ENCODE measurements at places on chromosomes 3 and 15.

- no peak for DNase-seq
Observed at GRCh38 chr3:139281096-139281495, 62.7 kb upstream of the MRPS22 start.

DNA sequence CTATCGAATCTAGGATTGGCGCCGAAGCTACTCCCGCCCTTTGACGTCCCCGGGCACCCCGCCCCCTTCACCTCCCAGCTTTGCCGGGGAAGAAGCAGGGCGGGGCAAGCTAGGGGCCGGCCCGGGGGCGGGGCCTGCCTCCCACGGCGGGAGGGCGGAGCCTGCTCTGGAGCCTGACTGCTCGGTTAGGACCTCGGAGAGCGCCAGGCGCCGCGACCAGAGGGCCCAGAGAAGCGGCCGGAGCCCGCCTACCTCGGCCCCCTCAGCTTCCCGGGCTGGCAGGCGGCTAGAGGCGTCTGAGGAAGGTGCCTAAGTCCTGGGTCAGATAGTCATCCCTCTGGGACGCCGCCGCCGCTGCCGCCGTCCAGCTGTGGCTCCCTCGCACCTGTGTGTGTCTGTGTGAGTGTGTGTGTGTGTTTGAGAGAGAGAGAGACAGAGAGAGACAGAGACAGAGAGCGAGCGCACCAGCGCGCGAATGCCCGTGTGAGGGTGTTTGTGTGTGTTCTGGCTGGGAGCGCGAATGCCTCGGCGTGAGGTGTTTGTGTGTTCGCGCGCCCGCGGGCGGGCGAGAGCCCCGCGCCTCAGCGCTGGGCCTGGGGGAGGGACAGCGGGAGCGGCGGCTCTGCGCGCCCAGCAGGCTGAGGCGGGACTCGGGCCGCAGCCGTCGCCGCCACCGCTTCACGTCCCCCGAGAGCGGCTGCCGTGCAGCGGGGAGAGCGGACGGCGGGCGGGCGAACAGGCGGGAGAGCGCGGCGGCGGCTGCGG, at the start of gene STXBP5L:
Gene STXBP5L (plus strand): TSS at position 176 of the 765 bp plus-strand sequence. CDS start 1,374 bp downstream, outside the sequence.
- DNase-seq, result peak; percentile 81

DNA sequence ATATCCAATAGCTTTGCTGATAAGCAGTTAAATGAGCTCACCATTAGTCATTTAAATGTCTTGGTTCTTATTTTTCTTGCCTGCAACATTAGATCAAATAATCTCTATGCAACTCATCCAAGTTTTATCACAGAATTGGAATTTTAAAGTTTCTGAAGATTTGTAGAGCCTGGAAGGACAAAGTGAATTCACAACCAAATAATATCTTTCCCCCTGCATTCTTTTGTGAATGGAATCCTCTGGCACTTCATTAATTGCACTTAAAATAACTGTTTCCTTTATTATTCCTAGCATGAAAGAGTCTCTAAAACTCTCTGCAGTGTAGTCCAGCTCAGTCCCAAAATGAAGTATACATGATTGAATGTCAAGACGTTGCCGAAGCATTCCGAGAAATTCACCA, 345.6 kb upstream of the TGFBR2 start:
- no peak for DNase-seq

GRCh38 chr3:42590989-42591756, 513 bp downstream of the SS18L2 start:
- no peak for DNase-seq

DNA sequence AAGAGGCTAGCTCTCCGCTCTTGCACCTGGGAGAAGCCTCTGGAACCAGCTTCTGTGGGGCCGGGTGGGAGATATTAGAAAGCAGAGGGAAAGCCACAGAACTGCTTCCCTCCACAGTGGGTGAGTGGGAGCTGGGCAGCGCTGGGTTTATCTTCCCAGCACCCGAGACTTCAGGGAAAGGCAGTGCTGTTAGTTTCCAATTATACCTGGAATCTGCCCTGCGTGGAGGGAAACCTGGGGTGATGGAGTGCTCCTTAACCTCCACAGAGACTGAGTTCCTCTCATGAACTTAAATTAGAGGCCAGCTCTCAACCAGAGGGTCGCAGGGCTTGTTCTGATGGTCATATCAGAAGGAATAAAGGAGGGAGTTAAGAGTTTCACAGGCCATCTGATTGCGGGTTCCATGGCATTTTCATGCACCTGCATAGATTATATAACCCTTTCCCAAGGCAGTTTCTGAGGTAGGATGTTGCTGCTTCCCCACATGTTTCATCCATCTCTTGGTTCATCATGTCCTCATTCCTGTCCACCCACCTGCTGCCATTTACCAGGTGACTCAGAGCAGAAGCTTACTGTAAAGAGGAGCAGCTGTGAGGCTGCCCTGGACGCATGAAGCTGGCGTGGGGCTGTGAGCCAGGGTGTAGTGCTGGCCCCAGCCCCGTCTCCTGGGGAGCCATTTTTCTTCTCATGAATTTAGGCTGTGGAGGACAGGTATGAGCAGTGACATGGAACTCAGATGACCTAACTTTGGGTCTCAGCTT, 42.5 kb downstream of the CA12 start:
- no peak for DNase-seq
